ENCODE measurements at places on chromosomes 12 and 14.

DNA sequence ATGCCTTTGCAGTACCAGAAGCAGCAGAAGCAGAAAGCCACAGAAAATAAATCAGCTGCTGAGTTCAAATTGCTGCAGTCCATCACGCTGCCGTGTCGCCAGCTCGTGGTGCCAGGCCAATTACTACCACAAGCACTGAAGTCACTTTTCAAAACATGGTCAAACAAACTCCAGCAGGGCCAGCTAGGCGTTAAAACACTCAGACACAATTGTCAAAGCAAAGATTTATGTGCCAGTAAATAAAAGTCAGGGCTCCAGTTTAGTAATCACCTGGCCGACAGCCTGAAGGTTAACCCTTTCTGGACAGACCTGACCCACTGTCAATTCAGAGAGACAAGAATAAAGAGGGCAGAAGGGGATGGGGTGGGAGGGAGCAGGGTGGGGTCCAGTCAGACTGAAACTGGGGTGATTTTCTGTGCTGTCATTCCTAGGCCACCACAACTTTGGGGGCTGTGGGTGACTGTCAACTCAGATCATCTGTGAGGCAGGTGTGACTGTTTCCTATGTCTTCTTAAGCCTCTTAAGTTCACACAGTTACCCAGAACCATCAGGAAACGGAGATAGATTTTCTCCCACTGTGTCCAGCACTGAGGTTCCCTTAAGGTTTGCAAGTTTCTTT is 109.8 kb upstream of the FUT8 start:
- no peak for DNase-seq

GRCh38 chr12:1917172-1918070 is 1.0 kb downstream of the CACNA2D4 start:
- DNase-seq: no peak

GRCh38 chr12:84689638-84690037 is 223.0 kb downstream of the SLC6A15 start:
- DNase-seq: no peak

DNA sequence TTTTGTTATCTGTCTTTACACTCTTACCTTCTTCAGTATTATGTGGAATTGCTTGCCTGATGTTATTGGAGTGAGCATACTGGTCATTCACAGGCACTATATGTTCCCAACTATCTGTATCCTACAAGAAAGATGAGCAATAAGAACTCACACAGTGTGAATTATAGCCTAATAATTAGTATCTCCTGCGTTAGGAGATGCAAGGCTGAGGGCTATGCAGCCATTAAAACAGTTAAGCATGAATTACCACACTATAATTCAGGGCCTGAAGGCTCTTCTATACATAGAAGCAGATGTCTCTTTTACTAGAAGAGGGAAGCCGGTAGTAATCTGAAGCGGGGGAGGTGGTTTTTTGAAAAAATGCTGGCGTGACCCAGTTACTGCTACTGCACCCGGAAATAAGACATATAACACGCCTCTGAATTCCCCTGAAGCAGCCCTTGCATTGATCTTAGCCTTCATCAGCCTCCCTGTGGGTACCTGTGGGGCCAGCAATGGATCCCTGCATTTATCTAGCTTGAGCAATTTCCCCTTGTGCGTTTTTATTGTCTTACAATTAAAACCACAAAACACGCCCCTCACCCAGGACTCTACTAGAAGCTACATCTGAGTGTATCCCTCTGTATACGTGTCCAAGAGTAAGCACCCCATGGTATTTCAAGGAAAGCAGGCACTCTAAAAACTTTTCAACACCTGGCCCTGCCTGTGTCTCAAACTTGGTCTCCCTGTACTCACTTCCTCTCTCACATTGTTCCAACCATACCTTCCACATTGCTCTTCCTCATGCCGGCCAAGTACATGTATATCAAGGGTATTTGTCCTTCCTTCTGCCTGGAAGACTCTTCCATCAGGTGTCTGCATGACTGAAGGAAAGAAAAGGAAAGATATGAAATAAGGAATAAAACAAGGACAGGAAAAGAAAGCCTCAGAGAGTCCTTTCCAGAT is 210.9 kb upstream of the ARID2 start:
- no peak for DNase-seq

DNA sequence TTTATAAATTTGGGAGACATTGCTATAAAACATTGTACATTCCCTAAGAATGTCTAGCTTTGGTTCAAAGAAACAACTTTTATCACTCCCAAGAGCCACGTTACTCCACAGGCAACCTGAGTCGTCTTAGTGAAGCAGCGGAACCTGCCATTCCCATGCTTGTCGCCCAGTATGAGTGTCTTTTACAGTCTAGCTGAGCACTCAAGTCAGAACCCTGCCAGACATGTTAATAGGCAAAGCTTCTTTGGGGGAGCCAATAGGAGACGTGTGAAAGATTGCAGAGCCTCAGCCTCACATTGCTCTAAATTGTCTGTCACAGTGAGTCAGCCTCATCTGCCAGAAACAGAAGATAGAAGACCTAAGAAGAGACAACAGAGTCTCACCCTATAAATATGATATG is 541.6 kb upstream of the FLRT2 start:
- no peak for DNase-seq

DNA sequence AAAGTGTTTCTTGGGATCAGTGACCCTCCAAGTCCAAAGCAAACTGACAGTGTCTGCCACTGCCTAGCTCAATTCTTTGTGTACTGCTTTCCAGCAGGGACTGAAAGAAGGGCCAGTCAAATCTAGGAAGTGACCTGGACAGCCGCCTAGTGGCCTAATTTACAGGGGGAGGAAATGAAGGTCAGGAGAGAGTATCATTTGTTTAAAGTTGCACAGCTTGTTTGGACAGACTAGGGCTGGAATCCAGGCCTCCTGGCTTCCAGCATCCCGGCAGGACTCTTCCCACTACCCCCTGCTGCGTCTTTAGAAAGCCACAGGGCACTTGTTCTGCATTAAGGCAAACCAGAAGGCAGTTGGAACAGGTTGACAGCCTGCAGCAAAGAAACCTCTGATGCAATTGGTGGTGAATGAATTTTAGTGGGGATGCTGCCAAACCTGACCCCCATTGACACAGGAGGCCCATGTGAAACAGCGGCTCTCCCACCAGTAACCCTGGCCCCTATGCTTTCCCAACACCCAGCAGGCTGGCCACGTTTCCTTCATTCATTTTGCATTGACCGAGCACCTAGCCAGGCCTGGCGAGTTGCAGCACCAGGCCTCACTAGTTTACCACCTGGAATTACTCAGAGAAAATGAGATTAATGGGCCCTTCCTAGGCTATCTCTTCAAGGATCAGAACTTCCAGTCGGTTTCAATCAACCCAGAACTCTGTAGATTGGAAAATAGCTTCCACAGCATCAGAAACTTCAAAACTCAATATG is 28.2 kb downstream of the GALNT16 start:
- peak; percentile 25 for DNase-seq

DNA sequence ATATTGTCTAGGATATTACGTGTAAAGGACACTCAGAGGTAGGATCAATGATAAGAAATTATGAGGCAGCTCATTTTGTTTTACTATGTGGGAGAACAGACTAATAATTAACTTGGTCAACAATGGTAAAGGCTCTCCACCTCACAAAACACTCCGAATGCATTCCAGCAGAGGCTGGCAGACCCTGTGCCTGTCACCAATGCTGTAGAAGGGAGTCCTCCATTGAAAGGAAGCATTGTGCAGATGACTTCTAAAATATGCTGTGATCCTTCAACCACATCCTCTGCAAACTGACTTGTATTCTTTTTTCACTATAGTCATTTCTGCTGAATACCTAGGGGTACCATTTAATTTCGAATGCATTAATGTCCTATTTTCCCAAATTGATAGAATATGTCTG is 119.6 kb upstream of the EEA1 start:
- DNase-seq: no peak

GRCh38 chr12:63103494-63104131 is 47.4 kb downstream of the AVPR1A start:
- no peak for DNase-seq

DNA sequence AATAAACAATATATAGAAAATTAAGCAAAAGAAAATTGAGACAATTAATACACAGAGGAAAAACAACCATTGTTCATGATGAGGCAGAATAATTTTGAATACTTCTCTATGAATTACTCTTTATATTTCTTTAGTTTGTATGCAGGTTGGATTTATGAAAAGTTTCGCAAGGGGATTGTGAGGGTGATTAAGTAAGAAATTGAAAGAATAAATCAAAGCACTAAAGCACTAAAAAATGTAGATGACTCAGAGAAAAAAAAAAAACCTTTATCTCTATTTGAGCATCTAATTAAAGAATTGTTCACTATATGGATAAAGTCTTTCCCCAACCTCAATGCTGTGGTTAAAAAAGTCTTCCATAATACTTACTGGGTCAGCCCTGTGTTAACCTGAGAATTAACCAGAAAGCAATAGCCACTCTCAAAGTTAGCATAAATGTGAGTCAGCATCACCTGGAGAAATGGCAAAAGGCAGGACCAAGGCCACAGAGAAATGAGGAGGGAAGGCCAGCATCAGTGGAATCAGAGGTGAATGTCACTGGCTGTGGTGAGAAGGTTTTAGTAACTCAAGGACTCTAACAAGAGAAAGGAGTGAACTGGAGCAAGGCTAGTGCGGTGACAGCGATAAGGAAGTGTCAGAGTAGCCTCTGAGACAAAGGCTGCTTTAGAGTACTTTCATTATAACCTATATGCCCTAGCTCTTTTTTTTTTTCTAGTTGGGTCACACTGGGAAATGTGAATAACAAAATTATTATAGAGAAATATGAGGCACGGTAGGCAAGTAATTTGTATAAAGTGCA is 310.4 kb downstream of the KCNC2 start:
- no peak for DNase-seq

DNA sequence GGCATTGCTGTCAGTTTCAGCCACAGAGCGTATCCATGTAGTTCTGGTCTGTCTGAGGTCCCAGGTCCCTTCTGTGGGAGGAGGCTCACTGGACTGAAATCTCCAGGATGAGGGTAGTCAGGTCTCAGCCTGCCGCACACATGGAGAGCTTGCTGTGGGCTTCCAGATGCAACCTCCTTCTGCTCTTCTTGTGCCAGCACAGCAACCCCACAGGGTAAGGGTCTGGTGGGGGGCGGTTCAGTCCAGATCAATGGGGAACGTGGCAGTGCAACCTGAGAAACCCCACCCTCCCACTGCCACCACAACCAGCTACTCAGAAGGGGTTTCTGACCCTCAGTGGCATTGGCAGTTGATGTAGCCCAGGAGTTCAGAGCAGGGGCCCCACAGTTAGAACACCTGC is 61.2 kb downstream of the BEGAIN start:
- DNase-seq: no peak

GRCh38 chr12:2687058-2687457 is 107.7 kb upstream of the FKBP4 start:
- no peak for DNase-seq

- no peak for DNase-seq
Observed at GRCh38 chr12:124298685-124299410, 4.0 kb downstream of the RFLNA start.

DNA sequence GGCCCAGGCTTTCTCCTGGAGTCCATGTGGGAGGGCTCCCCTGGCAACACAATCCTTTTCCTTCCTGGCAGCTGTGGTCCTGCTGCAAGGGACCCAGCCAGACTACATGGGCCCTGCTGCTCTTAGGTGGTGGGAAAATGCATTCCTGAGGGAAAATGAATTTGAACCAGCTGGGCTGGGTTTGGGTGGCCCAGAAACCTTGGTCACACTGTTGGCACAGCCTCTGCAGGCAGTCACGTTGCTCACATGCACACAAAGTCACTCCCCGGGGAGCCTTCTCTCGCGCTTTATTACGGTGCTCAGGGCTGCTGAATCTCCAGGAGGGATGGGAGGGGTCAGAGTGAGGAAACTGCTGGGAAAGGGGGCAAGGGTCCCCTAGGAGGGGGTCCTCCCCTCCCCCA is 17.2 kb downstream of the PLEKHG3 start:
- DNase-seq: no peak

DNA sequence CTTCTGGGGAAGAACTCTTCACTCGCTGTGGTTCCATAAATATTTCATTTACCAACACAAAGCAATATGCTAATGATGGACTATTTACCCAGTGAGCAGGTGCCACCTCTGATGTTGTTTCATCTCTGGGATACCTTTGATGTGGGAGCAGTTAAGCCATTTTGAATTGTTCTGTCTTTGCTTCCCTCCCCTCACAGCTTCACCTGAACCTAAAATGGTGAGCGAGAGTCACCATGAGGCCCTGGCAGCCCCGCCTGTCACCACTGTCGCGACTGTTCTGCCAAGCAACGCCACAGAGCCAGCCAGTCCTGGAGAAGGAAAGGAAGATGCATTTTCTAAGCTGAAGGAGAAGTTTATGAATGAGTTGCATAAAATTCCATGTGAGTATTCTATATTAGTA is 352.7 kb downstream of the SYT1 start:
- no peak for DNase-seq

DNA sequence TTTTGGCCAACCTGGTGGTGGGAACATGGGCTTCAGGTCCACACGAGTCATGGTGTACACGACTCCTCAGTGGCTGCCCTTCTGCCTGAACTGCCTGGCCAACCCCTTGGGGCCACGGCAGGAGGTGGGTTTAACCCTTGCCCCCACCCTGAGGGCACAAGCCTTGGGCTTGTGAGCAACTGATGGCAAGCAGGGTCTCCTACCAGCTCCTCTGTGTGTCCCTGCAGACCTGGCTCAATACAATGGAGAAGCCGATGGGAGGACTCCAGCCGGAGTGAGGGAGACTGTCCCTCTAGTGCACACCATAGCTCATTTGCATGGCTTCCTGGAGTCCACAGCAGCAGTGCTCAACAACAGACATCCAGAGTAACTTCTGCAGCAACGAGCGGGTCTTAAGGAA is 28.0 kb downstream of the JAG2 start:
- DNase-seq: no peak

- DNase-seq: no peak
Observed at GRCh38 chr12:21561158-21561557, 35.1 kb downstream of the SPX start.

DNA sequence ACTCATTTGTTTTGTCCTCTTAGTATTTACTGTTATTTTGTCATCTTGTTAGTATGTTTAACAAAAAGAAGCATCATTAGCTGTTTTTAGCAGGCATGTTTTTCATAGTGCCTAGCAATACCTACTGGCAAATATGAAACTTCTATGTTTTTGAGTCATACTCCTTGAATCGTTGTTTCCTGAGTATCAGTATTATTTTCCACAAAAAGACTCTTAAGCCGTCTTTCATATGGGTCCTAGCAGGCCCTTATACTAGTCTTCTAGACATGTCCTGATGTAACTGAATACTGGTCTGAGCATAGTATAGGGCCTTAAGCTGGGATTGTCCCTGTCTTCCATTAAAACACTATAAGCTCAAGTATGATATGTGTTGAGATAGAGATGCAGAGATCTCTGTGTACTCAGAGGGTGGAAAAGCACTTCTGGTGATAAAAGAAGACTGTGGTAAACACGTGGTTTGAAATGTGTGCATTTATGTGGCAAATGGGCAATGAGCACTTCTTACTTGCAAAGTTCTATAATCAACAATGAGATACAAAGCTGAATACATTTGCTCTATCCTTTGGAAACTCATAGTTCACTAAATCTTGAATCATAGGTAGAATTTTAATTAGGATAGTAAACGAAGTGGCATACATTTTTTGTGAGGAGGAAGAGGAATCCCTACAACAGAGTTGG is 348.8 kb downstream of the PDZRN4 start:
- no peak for DNase-seq

GRCh38 chr12:4762773-4763172 is 42.6 kb downstream of the GALNT8 start:
- DNase-seq: no peak
